Fibroblast of skin of scalp (primary cell): ENCODE measurements at places on chromosomes 3 and 15.

DNA sequence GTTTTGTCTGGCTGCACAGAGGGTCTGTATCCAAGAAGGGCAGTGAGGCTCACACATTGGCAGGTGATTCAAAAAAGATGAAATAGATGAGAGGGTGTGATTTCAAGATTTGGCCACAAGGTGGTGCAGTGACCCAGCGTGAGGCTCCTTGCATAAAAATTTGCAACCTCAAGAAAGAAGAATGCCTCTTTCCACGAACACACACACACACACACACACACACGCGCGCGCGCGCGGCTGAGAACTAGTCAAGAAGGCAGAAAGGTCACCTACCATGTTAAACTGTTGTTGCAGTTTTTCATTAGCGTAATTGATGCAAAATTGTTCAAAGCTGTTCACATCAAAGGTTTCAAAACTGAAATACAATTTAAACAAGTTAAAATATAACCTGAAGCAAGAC lies 39.2 kb downstream of the MYO5C start:
- peak; percentile 75 for DNase-seq

DNA sequence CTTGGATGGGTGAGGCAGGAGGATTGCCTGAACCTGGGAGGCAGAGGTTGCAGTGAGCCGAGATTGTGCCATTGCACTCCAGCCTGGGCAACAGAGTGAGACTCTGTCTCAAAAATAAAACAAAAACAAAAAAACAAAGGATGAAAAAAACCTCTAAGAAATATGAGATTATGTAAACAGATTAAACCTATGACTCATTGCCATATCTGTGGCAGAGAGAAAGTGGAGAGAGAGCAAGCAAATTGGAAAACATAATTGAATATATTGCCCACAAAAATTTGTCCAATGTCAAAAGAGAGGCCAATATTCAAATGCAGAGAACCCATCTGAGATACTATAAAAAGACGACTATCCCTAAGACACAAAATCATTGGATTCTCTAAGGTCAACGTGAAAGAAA lies 1106.0 kb downstream of the OTOL1 start:
- no peak for DNase-seq

- no peak for DNase-seq
Observed at GRCh38 chr15:100537331-100537730, 8.6 kb upstream of the CERS3 start.

DNA sequence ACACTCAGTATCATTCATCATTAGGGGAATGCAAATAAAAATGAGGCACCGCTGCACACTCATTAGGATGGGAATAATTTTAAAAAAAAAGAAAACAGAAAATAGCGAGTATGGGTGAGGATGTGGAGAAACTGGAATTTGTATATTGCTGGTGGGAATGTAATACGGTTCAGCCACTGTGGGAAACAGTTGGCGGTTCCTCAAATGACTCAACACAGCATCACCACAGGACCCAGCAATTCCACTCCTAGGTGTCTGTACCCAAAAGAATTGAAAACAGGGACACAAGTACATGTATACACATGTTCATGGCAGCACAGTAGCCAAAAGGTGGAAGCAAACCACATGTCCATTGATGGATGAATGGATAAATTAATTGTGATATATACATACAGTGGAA lies 35.2 kb upstream of the RFTN1 start:
- DNase-seq, result peak; percentile 77

- no peak for DNase-seq
Observed at GRCh38 chr3:69994919-69995318, 4.6 kb upstream of the SAMMSON start.

- peak; percentile 0 for DNase-seq
Observed at GRCh38 chr3:57446318-57446841, 97.8 kb downstream of the DNAH12 start.

- no peak for DNase-seq
Observed at GRCh38 chr3:149968216-149968615, 2.5 kb downstream of the PFN2 start.

DNA sequence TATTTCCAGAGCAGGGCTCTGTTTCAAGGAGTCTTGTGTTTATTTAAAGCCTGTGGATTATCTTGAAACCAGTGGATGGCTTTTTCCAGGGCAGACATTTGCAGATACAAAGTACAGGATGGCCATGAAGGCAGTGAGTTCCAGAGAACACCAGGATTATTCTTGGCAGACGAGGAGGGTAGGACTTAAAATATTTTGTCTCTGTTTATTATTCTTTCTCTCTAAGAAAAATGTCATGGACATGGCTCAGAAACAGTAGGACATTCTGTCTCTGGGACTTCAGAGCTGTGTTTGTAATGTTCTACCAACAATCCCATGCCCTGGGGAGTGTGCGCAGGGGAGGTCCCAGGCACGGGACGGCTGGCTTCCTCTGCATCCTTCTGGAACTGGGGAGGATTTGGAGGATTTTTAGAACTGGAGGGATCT lies 125.9 kb downstream of the ATP10A start:
- DNase-seq, result peak; percentile 90

DNA sequence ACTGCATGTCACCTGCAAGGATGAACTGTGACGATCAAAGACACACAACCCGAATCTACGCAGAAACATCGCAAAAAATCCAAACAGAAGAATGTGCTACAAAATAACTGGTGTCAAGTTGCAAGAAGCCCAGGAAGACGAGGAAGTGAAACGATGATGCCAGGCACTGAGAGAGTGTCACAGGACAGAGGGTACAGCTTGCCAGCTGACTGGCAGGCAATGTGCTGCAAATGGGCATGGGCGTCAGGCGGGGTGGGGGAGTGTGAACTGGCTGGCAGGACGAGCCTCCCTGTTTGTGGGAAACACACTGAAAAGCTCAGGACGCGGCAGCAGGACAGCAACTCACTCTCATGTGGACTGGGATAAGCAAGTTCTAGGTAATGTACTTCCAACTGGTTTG lies 28.9 kb upstream of the OCA2 start:
- no peak for DNase-seq

GRCh38 chr15:25059698-25060471 lies 105.1 kb downstream of the SNRPN start:
- no peak for DNase-seq

DNA sequence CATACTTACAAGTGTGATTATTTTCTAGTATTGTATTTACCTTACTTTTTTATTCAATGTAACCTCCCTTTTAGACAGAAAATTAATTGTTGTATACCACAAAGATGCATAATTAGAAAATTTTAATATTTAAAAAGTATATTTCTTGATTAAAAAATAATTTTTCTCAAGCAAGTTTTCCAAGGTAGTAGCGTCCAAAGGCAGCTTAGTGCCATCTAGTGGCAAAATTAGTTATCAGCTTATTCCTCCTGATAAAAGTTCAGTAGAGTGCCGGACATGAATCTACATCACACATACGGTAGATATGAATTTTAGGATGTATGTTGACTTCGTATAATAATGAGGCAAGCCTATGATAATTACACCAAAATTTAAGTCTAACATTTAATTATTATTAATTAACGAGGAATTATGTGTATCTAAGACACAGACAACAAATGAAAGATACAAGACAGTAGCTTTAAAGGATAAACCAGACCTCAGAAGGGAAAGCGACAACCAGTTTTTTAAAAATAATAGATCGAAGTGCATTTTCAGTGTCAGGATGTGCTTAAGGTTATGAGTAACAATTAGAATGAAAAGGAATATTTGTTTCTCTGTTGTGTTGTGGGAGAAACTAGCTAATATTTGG lies 405.9 kb downstream of the ROBO1 start:
- peak; percentile 49 for DNase-seq

DNA sequence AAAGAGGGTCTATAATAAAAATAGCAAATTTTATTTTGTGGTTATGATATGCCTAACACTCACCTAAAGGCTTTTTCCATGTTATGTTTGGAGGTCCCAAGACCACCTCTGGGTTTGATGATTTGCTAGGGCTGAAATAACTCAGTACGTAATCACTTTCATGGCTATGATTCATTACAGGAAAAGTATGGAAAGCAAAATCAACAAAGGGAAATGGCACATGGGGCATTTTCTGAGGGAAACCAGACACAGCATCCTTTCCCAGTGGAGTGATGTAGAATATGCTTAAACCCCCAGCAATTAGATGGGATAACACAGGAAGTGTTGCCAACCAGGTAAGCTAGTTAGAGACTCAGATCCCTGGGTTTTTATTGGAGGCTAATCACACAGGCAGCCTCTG lies 701.6 kb upstream of the CBLB start:
- no peak for DNase-seq

DNA sequence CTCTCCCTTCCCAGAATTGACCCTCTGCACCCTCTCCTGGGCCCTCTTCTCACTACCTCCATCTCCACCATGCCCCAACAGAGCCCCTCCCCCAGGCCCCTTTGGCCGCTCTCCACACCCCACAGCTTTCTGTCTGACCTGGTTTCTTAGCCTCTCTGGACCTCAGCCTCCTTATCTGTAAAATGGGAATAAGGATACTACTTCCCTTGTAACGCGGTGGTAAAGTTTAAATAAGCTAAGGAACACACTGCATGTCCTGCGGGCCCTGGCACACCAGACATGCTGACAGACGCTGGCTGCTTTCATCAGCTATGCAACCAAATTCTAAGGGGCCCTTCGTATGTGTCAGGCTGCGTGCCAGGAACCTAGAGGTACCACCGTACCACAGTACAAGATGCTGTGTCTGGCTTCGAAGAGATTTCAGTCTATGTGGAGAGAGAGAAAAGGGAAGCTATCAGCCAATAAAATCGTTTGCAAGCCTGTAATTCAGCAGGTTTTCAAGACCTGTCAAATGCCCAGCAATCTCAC lies 777 bp upstream of the SLC51A start:
- no peak for DNase-seq

DNA sequence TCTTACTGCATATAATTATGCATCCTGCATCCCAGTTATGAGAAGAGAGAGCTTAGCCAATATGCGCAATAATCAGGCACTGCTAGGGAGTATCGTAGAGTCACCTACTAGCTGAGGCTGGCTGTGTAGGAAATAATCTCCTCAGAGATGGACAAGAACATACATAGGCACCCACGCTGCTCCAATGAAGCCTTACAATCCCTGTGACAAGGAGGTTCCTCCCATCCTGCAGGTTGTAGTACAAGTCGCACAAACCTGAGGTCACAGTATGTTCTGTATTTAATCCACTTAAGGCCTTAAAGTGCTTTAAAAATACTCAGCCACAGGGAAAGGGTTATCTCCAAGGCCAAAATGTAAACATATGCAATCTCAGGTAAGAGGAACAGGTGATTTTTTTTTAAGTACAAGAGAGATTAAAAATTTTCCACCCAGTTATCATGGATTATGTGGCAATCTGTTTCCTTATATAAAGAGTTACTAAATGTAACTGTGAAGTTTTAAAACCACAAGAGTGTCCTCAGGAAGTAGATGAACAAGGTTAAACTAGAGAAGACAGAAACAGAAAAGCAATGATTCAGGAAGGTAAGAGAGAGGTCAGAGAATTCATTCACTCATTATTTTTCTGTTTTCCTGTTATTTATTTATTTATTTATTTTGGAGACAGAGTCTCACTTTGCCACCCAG lies 7.5 kb upstream of the COLQ start:
- DNase-seq, result no peak
